ENCODE measurements at places on chromosomes 11 and 22.

DNA sequence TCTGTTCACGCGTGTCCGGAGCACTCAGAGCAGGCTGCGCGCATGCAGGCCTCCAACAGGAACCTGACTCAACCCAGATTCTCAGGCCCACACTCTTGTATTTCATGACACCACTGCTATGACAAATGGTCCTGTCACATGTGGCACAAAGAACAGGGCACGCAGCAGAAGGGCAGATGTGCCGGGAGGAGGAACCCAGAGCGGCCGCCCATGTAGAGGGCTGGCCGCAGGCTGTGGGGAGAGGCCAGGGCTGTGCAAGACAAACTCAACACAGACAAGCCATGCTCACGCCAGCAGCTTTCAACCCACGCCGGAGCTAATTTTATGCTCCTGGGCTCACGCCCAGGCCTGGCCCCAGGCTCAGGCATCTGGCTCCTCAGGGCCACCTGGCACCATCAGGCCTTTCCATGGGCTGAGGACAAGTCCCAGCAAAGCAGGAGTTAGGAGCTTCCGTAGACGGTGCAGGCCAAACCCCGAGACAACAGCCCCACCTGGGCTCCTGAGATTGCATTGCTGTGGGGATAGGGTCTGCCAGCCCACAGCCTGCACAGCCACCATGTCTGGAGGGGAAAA, 40.0 kb downstream of the DUSP8 start:
- DNase-seq = no peak

DNA sequence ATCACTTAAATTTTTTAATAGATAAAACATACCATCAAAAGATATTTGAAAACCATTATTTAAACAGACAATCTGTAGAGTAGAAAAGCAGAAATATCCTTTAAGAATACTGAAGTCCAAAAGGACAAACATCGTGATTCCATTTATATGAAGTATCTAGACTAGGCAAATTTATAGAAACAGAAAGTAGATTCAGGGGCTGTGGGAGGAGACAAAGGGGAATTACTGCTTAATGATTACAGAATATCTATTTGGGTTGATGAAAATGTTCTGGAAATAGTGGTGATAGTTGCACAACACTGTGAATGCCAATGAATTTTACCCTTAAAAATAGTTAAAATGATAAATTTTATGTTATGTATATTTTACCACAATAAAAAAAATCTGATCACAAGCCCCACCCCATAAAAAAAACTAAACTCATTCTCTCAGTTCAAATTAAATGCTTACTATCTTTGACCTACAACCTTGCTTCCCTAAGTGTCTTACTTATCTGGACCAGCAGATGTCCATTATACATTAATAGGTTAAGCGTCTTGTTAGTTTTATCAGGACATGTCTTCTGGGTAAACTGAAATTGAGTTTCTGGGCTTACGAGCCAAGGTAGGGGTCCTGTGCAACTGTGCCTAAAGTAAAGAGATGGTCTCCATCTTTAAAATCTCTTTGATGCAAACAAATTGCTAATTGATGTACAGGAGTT, 86.3 kb downstream of the FCHSD2 start:
- no peak for DNase-seq

GRCh38 chr11:77967753-77968152, 26.7 kb downstream of the INTS4 start:
- no peak for DNase-seq

DNA sequence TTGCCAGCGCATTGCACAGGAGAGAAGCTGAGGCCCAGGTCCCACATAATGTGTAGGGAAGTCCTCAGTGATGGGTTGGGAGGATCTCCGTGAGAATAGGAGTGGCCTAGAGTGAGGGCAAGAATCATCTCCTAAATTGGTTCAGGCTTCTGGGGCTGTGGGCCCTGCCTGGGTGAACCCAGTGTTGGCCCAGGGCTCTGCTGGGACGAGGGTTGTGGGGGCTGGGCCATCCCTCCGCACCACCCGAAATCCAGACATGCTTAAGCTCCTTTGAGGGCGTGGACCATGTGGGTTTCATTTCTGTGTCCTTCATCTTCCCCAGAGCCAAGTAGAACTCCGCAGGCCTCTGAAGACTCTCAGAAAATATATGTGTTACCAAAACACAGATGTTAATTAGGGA, 3.7 kb downstream of the MICALL1 start:
- no peak for DNase-seq

DNA sequence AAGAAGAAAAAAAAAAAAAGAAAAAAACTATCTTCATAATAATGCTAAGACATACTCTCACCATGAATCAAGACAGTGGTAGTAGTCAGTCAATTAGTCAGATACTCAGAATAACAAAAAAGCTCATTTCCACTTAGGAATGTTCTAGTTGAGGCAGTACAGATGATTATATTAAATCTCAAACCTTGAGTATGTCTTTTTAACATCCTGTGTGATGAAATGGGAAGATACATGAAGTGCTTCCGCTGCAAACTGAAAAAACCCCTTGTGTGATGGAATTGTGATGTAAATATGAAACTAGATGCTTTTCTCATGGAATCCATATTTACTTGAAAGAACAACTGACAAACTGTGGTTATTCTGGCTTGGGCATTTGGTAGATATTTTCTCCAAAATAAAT, 13.7 kb downstream of the AMOTL1 start:
- no peak for DNase-seq

DNA sequence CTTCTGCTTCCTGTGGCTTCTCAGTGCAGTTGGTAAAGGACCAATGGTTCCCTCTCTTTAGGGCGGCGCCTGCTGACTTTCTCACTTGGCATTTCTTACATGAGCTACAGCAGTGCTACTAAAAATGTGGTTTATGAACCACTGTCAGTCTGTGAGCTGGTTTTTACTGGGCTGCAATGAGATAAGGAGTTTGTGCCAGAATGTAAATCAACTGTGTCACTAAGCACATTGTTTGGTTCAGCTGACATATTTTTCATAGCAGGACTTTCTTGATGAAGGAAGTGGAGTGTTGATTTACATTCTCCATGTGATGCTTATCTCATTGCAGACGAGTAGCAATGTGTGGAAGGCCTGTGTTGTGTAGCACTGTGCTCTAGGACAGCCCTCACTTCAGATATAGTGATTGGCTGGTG, 463.3 kb downstream of the SOX6 start:
- no peak for DNase-seq

GRCh38 chr11:1693327-1694063, 3.5 kb upstream of the KRTAP5-6 start:
- DNase-seq = peak; percentile 67

- no peak for DNase-seq
Measured at GRCh38 chr22:38041760-38042487, 15.3 kb upstream of the PICK1 start.

DNA sequence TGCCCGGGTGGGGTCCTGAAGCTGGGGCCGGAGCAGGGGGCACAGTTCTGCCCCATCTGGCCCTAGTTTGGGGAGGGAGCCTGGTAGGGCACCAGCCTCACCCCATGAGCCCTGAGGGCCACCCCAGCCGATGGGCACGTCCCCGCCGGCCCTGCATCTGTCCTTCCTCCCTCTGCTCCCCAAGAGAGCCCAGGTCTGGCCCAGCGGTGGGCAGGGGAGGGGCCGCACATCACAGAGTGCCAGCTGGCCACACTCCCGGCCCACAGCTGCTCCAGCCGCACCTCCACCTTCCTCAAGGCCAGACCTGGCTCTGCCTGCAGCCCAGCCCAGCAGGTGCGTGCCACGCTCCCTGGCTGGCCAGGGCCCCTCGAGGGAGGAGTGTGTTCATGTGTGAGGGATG, 21.6 kb downstream of the BRSK2 start:
- DNase-seq = no peak

- no peak for DNase-seq
Measured at GRCh38 chr11:63745304-63746170, 23.0 kb downstream of the ZFTA start.

DNA sequence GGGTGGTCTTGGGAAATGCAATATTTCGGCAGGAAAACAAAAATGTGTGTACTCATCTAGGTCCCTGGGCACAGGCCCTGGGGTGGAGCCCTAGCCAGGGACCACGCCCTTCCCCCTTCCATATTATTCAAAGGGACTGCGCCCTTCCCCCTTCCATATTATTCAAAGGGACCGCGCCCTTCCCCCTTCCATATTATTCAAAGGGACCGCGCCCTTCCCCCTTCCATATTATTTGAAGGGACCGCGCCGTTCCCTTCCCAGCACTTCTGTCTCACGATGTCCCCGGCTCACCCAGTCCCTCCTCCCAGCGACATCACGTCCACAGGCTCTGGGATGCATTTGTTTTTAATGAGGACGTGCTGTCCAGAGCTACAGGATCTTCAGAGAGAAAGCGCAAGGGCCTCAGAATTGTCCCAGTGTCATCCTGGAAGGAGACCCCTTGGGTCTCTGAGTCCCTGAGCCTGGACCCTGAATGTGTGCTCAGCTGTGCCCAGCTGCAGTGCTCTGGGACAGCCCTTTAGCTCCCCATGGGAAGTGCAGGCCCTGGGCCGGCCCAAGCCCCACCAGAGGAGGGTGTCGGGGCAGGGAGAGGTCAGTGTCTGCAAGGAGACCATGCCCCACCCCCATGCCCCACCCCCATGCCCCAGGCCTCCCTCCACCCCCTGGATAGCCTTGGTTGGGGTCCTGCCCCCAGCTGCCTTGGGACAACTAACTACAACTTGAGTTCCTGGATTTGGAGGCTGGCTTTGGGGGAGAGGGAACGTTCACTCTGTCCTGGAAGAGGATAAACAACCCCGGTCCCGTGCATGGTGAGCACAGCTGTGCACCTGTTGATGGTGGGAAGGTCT, 810.0 kb downstream of the BRD1 start:
- DNase-seq = no peak

DNA sequence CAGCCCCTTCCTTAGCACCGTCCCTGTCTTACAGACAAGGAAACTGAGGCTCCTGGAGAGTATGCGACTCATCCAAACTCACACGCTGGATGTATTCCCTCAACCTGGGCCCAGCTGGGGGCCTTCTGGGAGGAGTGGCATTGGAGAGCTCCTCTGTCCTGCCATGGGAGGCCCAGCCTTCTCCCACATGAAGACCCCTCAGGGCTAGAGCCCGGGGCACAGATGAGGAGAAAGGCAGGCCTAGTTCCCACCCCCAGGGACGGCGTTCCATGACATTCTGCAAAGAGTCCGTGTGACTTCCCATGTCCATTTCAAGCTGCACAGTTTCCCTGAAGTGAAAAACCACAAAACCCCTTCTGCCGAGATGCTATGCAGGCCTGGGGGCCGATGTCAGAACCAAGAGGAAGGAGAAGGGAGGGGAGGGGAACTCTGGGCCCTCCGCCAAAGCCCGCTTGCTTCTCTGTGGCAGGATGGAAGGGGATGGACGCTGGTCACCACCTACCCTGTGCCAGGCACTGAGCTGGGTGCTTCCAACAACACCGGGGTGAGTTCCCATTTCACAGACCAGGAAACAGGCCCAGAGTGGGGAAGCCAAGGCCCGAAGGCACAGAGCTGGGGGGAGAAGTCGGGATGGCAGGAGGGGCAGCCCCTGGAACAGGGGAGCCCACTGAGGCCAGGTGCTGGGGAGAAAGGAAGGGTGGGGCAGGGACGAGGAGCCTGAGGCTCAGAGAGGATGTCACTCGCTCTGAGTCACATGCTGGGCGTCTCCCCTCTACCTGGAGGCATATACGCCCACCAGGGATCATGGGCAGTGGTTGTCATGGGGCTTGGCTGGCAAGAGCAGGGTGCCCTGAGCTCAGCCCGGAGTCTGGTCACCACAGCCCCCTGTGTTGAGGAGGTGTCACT, 15.7 kb downstream of the RAC2 start:
- DNase-seq = peak; percentile 51

DNA sequence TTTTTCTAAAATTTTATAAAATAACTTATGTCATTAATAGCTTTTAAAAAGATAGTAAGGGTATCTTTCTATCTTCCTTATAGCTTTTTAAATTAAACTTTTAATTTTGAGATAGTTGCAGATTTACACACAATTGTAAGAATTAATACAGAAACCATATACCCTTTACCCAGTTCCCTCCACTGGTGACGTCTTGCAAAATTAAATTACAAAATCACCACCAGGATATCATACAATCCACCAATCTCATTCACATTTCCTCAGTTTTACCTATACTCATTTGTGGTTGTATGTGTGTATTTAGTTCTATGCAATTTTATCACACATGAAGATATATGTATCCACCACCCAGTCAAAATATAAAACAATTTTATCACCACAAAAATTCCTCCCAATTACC, 10.0 kb downstream of the SBF2 start:
- no peak for DNase-seq

GRCh38 chr22:49370627-49371301, 456.9 kb downstream of the BRD1 start:
- no peak for DNase-seq

DNA sequence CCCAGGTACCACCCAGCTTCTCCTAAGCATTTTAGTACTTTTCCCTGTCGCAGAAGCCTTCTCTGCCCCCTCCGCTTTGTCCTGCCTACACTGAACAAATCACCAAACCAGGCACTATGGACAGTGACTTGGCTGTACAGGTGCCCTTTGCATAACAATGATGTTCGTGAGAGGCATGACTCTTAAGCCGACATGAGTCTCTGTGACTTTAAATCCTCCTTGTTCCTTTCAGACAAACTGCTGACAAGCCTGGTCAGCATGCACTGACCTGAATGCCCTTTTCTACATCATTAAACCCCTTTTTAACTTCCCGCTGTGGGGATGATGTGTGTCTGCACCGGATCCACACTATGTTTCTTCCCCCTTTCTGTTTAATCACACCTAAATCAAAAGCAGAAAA, 16.6 kb downstream of the CAVIN3 start:
- no peak for DNase-seq

DNA sequence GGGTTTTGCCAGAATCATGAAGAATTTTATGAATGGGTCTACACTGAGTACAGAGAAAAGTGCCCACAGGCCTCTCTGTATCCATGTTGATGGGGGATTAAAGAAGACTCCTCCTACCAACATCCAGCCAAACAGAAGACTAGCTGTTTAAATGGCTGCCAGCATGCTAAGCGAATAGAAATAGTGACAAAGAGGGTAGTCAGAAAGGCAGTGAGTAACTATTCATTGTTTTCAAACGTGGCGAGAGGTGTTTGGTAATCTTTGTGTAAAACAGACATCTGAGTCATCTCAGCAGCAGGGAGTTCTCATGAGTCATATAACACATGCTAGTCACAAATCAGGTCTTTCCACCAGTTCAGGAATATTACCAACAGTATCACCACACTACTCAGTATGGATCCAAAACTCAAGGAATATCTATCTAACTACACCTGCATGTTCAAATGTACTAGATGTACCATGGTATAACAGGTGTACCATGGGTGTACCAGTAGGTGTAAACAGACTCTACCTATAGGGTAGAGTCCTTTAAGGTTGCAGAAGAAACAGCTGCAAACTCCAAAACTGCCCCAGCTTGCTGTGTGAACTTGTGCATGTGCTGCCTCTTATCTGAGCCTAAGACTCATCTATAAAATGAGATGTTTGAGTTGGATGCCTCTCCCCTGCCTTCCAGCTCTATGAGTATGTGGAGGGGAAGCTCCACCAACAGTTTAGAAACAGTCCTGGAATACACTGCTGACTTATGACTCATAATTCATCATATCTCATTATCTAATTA, 82.0 kb downstream of the SLC1A2 start:
- DNase-seq = no peak

DNA sequence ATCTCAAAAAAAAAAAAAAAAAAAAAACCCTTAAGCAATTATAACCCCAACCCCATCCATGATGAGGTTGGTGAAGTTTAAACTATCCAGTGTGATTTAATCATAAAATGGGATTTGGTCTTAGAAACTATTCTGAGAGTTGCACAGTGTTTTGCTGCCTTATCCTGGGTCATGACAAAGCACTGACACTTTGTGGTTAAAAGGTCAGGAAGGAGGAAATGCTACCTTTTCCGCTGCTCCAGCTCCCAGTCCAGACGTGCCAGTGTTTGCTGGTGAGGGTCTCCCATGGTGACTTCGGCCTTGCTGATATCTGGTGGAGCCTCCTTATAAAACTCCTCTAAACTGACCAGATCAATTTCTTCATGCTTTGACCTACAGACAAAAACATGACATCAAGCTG, 14.5 kb downstream of the THOC5 start:
- no peak for DNase-seq
